ENCODE measurements at places on chromosomes 1 and 21.

DNA sequence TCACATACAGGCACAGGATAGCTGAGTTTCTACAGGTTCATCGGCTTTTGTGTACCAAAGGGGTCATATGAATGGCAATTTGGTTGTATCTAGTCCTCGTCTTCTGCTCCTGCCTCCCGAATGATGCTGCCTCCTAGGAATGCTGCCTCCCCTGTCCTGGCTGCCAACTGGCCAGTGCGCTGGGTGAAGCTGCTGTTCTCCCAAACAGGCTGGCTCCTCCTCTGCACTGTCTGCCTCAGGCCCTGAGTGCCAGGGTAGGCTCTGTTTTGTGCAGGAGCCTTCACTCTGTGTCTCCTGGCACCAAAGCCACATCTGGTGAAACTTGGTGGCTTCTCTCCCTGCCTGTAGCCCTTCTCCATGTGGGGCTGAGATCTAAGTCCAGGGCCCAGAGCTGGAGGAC lies 60.3 kb downstream of the RHOU start:
- DNase-seq: no peak

DNA sequence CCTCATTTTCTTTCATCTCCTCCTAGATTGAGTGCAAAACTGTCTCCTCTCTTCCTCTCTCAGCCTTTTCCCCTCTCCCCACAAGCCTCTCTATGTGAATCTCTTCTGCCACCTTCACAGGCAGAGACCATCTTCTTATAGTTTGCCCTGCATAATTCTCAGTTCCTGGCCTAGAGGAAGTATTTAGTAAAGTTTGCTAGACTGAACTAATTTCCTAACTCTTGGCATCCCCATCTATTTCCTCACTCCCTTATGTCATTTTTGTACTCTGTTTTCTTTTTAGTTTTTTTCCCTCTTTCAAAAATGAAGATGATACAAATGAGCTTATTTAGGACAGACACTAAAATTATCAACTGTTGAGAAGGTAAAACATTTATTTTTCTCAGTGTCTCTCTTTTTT lies 66.0 kb downstream of the XCL2 start:
- no peak for DNase-seq

- no peak for DNase-seq
Measured at GRCh38 chr1:169395955-169396354, 28.0 kb downstream of the BLZF1 start.

GRCh38 chr1:33098371-33098770 lies 17.4 kb downstream of the AZIN2 start:
- DNase-seq: no peak

- no peak for DNase-seq
Measured at GRCh38 chr1:116133696-116134475, 22.7 kb downstream of the MAB21L3 start.

GRCh38 chr1:28482702-28483101 lies 23.1 kb upstream of the RCC1 start:
- no peak for DNase-seq

GRCh38 chr1:32464716-32465577 lies at the start of gene ZBTB8B:
Gene ZBTB8B, plus strand, starts transcription at chr1:32465072. Its CDS starts 5,553 bp downstream, at chr1:32470625.
- DNase-seq: no peak

DNA sequence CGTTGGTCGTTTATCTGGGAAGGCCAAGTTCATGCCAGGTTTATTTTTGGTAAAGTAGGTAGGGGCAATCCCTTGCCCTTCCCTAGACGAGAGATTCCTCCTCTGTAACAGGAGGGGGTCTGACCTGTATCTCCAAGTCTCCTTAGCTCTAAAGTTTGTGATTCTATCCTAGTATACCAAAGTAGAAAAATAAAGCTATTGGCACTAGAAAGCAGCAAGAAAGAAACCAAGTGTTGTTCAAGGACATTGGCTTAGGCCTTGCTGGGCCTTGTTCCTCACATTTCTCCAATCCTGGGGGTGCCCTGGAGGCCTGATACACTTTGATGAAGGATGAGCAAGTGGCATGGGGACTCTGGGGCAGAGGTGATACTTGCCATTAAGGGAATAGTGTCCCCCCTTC lies 814 bp downstream of the MTARC2 start:
- no peak for DNase-seq

DNA sequence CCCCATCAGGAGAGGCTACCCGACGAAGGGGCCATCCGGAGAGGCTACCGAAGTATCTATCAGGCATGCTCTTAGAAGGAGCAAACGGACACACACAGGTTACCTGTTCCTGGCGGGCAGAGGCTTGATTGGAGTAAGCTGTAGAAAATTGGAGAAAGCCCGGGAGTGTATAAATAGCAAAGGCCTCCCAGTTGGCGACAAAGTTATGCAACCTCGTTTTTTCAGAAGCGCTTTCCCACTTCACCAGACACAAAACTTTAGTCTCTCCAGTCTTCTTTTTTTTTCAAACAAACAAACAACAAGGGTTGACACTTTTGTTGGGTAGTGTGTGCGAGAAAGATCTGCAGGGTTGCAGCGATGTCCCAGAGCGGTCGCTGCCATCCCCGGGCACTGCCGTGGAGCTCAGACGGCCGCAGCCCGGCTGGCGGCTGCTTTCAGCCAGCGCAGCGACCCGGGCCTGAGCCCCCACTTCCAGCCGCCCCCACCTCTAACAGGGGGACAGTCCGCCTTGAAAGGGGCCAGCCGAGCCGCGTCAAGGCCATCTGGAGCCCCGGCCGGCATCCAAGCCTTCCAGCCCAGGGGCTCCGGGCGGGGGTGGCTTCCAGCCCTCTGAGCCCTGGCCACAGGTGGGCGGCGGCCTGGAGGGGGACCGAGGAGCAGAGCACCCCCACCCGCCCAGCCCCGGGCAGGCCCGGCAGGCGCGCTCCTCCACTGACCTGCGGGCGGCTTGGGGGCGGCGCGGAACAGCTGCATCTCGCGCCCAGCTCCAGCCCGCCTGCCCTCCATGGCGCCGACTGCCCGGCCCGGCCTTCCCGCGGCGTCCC lies 616 bp downstream of the MCOLN3 start:
- no peak for DNase-seq

GRCh38 chr21:36038701-36039497 lies 21.4 kb downstream of the SETD4 start:
- no peak for DNase-seq

GRCh38 chr1:12532405-12533315 lies 85.3 kb downstream of the DHRS3 start:
- DNase-seq: no peak

DNA sequence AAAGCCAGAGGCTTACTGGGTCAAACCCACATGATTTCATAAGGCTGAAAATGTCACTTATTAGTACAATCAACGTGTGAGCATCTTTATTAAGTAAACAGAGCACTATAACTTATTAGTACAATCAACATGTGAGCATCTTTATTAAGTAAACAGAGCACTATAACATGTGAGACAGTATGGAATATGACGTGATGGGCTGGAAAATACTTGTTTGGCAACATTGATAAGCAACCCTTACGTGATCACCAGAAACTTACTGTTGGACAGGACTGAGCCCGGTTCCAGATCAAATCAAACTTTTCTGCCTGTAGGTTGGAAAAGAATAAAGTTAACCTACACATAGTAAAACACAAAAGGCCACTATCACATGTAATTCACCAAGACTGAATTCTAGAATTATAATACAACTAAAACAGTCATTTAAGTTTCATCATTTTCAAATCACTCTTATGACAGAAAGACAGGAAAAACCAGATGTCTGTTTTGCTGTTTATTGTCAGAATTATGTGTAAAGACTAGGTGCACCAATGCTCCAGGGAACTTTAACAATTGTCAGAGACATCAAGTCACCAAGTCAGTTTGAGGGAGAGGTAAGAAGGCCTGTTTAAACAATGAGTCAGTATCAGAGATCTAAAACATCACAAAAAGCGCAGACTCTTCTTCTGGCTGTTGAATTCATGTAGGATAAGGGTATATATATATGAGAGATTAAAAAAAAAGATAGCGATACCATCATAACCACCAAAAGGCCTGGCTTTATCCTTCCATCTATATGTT lies 15.7 kb downstream of the ATPAF1 start:
- no peak for DNase-seq

- no peak for DNase-seq
Measured at GRCh38 chr1:101980974-101981373, 15.8 kb downstream of the OLFM3 start.

GRCh38 chr1:81232420-81232819 lies 568.3 kb upstream of the ADGRL2 start:
- DNase-seq: no peak

DNA sequence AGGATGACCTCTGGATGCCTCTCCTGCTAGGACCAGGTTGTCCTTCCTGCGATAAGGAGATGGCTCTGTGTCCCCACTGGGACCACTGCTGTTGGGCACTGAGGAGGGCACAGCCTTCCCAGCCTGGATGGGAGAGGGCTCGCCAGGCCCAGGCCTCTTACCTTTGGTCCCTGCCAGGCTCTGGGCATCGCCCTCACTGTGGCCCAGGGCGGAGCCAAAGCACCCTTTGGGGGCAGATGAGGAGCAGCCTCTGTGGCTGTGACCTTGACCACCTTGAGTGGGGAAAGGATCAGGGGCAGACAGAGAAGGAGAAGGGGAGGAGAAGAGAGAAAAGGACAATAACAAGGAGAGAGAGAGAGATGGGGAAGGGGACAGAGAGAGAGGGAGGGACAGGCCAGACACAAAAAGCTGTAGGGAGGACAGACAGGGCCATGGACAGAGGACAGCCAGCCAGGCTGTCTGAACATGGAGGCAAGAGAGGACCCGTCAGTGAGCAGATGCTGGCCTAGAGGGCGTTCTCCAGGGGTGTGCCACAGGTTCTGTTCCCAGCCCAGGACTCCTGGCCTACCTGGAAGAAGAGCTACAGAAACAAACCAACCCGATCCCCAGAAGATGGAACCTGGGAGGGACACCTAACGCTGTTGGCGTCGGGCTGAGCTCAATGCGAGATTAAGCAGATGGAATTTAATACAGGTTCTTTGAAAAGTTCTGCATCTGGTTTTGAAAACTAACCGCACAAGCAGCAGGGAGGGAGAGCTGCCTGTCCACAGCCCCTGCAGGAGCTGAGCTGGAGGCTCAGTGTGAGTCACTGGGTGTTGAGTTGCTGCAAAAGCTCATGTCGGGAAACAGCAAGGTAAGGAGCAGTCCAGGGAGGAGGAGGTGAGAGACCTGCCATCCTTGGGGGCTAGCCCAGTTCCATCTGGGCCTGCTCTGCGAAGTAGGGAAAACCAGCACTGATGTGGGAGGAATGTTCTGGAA lies 262.1 kb downstream of the PTPRU start:
- no peak for DNase-seq

- DNase-seq: no peak
Measured at GRCh38 chr1:239922778-239923522, 168.7 kb upstream of the FMN2 start.

GRCh38 chr1:31668303-31668883 lies 23.7 kb upstream of the PEF1 start:
- DNase-seq: no peak

DNA sequence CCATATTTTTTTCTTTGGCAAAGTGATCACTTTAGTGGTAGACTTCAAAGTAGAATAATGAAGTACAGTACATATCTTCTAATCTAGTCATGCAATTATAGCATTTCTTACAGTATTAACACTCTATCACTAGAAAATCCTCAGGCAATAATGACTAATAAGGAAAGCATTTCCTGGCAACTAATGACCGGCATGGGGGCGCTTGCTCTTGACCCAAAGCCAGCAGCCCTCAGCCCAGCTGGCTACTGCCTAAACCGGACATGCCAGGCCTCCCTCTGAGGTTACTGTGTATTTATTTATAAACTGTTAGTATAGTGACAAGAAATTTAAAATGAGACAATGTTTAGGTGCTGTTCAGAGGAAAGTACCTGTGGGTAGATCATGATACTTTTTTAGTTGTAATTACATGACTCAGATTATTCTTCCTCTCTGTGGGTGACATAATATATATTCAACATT lies 633.8 kb downstream of the PTPRC start:
- DNase-seq: no peak

- DNase-seq: no peak
Measured at GRCh38 chr1:156556354-156556753, 16.0 kb downstream of the IQGAP3 start.

GRCh38 chr21:32410916-32411315 lies 1.6 kb upstream of the EVA1C start:
- DNase-seq: no peak

DNA sequence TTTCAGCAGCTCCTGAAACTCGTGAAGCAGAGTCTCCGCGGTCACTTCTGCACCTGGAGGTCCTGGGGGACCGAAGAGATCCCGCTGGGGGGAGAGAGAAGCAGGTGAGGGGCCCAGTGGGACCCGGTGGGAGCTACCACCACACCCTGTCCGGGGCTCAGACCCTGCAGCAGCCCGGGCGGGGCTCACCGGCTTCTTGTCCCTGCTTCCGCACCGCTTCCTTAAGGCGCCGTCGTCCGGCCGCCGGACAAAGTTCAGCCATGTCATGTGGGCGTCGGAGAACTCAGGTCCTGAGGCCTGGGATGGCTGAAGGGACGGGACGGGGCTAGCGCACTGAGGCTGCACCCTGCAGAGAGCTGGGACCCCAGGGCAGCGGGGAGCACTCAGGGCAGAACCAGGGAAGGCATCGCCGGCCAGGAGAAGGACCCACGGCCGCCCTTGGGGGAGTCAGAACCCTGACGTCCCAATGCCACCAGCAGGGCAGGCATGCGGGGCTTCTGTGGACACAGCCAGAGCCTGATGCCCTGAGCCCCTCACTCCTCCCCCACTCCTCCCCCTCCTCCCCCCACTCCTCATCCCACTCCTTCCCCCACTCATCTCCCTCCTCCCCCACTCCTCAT lies 2.2 kb downstream of the C1QTNF12 start:
- DNase-seq: no peak

DNA sequence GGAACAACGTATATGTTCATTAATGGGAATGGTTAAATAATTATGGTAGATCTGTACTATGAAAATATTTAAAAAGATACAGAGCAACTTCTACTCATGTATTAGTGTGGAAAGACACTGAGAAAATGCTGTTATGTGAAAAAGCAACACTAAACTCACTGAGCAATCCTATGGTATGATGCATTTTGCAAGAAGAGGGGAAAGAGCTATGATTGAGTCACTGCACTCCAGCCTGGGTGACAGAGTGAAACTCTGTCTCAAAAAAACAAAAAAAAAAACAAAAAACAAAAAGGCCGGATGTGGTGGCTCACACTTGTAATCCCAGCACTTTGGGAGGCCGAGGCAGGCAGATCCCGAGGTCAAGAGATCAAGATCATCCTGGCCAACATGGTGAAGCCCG lies 44.4 kb downstream of the ATP5PO start:
- DNase-seq: no peak

DNA sequence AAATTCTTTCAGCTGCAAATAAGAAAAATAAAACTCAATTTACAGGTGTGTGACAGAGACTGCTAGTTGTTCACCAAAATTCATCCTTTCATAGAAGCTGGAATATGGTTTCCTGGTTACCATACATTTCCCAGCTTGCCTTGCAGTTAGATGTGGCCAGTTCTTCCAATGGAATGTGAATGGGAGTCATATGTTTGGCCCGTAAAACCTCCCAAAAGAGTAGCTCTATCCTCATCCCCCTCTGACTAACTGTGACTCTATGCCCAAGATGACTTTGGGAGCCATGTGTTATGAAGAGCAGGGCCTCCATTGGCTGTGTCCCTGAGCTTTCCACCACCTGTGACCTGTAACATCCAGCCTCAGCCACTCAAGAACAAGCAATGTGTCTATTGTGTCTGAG lies 90.6 kb upstream of the NGF start:
- DNase-seq: no peak

Measured in stimulated activated CD8-positive, alpha-beta memory T cell treated with anti-CD3 and anti-CD28 coated beads, Interleukin-4, amount 100 ng/mL, for 1 hour (primary cell).